ENCODE measurements at places on chromosomes 1 and 21. TPM values are rescaled to one million over a fixed set of nuclear protein-coding genes. Genes with fewer than 3 reads are reported as not detected.

DNA sequence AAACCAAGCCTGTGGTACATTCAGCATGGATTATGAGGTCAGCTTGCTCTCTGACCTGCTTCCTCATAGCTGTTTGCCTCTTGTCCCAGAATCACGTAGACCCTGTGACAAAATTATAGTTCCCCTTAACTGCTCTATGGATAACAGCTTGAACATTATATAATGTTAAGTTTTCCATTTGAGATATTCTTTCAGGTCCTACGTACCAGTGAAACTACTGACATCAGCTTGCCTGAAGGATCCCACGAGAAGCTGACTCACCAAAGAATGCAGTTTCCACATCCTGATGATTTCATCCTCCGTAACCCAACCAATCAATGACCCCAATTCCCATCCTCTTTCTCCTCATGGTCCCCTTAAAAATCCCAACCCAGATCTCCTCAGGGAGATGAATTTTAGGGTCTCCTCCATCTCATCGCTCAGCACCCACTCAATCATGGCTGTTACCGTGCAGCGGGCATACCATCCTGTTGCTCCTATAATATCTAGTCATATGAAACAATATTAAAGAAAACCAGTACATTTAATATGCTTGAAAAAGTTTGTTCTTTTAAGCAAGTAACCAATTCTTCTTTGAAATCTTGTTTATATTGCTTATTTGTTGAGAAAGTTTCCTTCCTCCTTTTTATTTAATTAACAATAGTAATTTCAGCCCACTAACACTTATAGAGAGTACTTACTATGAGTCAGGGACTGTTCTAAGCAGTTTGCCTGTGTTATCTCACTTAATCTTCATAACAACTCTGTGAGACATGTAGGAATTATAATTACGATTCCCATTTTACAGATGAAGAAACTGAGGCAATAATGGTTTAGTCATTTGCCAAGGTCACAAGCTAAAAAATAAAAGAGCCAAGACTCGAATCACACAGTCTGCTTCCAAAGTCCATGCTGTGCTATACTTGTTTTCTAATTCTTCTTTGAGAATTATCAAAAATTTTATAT lies 27.4 kb downstream of the CHML start:
- no peak for DNase-seq

DNA sequence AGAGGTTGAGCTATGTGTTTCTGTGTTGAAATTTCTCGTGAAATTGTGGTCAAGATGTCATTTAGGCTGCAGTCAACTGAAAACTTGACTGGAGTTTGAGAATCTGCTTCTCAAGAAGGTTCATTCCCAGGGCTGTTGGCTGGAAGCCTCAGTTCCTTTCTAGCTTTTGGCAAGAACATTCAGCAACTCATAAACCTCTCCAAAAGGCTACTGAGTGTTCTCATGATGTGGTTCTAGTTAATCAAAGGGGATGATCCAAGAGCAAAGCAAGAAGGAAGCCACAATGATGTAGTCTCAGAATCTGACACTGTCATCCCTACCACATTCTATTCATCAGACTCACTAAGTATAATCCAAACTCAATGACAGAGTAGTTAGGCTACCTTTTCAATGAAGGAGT lies 66.6 kb downstream of the SPATA6 start:
- DNase-seq = no peak

- DNase-seq = no peak
These were observed 17.2 kb downstream of the KAZN start for GRCh38 chr1:14615549-14616218.

- DNase-seq = no peak
These were observed at the start of gene SMPDL3B for GRCh38 chr1:27934818-27935549. TSS of gene SMPDL3B (plus strand) at chr1:27935000. CDS start at chr1:27935184, 184 bp downstream.

GRCh38 chr1:52706941-52707926 lies 9.1 kb upstream of the COA7 start:
- DNase-seq = no peak

DNA sequence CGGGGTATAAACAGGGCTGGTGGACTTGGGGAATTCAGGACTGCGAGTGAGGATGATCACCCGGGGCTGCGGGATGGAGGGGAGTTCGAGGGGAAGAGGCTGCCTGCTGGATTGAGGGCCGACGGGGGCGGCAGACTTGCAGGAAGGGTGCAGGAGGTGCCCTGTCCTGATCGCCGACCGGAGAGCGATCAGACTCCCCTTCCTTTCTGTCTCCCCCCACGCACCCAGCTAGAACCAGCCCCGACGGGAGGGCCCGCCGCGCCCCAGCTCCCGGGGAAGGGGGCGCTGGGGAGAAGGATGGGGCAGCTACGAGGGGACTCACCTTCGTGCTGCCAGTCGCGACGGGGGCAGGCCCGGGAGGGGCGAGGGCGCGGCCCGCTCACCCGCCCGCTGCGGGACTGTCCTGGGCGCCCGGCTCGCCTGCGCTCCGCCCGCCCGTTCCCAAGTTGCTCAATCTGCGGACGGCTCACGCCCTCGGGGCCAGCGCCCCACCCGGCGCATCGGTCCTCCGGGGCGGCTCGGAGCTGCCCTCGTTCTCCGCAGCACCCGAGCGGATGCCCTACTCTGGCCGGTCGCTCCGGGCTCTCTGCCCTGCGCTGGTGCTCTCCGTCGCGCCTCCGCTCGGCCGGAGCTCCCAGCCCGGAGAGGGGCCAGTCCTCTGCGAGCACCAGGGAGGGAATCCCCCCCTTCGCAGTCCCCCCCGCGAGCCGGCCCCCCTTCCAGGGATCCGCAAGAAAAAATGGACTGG lies at the start of gene RSPO1:
Gene RSPO1 (minus strand): TSS at position 649 of the 748 bp plus-strand sequence. CDS start 5,231 bp downstream, outside the sequence.
- no peak for DNase-seq

DNA sequence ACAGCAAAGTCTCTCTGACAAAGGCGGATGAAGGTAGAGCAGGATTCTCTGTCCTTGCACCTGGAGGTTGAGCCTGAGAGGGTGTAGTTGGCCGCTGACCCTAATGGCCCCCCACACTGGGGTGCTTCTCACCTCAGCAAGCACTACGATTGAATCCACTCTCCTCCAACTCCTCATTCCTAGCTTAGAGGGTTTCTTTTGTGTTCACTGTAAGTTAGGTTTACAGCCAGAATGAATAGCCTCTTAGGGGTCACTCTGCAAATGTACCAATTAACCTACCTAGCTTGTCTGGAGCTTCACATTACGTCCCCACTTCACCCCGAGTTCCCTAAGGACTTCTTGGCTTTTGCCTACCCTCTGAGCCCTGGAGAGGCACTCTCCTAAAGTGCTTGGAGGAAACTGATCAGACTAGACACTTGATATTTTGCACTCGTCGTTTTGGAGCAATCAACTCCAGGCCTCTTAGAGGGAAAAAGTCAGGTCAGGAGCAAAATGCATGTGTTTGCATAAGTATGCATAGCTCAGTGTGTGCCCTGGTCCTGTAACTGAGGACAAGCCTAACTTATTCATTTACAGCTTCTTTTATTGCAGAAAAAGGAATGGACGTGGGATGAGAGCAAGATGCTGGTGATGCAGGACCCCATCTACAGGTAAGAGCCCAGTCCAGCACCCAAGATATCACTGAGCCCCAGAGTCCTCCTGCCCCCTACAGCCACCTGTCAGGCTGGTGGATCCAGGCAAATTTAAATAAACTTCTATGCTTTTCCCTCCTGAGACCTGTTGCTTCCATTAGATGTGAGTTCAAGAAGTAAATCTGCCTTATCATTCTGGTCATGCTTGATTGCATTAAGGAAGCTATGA lies 76.4 kb downstream of the SPATA46 start:
- no peak for DNase-seq

- DNase-seq = no peak
These were observed 51.9 kb downstream of the DHX9 start for GRCh38 chr1:182890927-182891610.

DNA sequence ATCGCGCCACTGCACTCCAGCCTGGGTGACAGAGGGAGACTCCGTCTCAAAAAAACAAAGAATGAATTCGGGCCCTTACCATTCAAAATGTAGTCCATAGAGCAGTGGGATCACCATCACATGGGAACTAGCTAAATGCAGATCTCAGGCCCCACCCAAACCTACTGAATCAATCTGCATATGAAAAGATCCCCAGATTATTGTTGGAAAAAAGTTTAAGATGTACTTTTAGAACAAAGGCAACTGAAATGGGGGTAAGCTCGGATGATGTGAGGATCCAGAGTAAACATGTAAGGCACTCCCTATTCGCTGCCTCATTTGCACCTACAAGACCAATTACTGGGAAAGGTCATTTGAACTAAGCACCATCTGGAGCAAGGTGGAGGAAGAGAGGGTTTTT lies 803 bp upstream of the FLAD1 start:
- no peak for DNase-seq

DNA sequence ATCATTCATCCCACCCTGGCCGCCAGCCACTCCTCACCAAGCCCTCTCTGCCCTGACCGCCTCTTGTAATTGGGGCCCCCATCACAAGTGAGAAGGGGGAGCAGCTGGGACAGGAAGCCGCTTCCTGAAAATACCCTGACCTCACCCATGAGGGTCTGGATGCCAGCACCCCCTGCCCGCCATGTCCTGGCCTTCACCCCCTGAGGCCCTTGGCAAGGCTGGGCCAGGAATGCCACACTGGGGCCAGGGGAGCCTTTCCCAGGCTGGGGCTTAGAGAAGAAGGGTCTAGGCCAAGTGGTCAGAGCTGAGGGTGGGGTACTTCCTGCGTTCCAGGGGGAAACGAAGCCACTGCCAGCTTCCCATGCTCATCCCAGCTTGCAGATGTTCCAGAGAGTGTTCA lies 60.5 kb downstream of the TAS1R2 start:
- no peak for DNase-seq

- DNase-seq = peak; percentile 69
These were observed 53.3 kb upstream of the SYT14 start for GRCh38 chr1:209884665-209885117.

DNA sequence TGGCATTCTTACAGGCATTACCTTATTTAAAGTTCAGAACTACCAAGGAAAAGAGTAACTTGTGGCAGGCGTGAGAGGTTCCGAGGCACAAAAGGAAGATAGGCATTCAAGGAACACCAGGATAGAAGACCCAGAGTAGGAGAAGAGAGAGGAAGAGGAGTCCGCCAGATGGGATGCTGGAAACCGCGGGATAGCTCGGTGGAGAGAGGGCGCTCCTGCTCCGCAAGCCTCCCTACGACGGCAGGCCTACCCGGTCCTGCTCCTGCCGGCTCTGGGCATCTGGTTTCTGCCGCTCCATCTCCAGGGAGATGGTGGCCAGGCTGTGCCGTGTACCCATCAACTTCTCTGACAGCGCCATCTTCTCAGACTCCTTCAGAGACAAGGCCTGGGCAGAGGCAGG lies 5.4 kb upstream of the NBPF1 start:
- no peak for DNase-seq

GRCh38 chr1:178694923-178695525 lies 30.0 kb upstream of the RALGPS2 start:
- no peak for DNase-seq

DNA sequence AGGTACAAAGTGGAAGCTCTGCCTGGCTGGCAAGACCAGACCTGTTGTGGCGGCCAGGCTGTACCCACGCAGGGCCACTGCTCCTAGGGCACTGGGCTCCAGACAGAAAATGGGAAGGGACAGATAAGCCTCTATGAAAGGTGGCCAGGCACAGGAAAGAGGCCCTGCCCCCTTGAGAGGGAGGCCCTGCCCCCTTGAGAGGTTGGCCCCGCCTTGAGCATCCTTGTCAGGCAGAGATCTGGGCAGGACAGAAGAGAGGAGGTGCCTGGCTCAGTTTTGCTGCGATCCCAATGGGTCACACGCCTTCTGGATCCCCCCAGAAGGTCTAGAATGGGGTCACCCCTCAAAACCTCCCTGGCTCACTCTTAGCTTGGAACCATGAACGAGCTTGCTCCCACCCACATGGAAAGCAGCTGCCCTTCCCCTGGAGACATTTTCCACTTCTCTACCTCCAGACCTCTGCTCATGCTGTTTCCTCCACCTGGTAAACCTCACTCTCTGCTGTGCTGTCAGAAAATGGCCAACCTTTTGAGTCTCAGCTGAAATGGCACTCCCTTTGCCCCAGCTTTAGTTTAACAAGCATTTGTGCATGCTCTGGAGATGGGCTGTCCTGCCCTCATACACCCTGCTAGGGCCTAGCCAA lies 17.5 kb upstream of the ECE1 start:
- DNase-seq = no peak

DNA sequence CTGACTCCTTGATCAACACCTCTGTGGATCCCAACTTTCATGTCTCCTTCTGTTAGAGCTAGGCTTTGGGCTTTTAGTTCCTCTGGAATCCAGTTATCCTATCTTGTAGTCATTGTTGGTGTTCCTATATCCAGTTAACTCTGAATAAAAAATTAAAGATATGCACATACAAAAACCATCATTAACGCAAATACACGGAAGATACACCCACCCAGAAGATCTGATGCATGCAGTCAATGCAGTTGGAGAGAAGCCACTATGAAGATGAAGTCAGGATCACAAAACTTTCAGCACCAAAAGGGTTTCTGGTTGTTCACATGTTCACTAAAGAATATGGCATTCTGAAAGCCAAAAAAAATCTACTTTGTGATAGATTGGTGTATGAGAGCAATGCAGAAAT lies 123.6 kb upstream of the LHX8 start:
- DNase-seq = no peak

DNA sequence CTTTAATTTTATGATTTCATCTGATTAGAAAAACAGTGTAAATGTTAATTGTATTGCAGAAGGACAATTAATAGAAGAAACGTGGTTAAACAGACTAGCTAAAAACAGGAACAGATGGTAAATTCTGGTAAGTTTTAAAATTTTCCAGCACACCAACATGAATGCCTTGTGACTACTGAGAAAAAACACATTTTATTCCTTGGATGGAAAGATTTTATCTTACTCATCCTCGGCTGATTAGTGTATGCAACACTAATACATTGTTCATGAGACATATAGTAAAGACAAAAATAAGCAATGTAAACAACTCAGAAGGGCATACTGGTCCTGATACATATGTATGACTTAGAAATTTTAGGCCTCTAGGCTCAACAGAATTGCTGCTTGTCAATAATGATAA lies 4.9 kb upstream of the AK5 start:
- no peak for DNase-seq

DNA sequence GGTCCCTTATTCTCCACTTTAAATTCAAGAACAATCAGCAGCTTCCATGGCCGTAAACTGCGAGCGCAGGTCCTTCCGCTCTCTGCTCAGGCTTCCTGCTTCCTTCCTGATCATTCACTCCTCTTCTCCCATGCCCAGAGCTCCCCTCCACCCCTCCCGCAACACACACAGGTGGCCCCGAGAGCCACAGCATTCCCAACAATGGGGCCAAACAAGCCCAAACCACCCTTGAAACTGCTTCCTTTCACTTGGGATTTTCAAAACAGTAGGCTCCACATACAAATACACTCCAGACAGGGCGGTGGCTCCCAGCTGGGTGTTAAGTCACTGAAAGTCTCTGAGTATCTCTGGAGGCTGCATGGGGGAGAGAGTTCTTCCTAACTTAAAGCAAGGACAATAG lies 11.4 kb downstream of the FAM89A start:
- no peak for DNase-seq

GRCh38 chr1:33128781-33129180 lies 47.8 kb downstream of the AZIN2 start:
- DNase-seq = no peak

GRCh38 chr1:41900603-41901444 lies 17.9 kb downstream of the HIVEP3 start:
- DNase-seq = no peak

- DNase-seq = no peak
These were observed 150.8 kb upstream of the PTGFR start for GRCh38 chr1:78340006-78340405.

The OR2G6 gene
- not detected for total RNA-seq

The TTC22 gene
- total RNA-seq = not detected

The TCHHL1 gene
- not detected for total RNA-seq

The ADORA1 gene
- total RNA-seq = 2.0 TPM

The OR6N2 gene
- total RNA-seq = not detected

The HMGCS2 gene
- total RNA-seq = 6.8 TPM

The HOOK1 gene
- total RNA-seq = not detected

The ERICH3 gene
- total RNA-seq = not detected

The SPOCD1 gene
- total RNA-seq = 30.7 TPM

The CCDC27 gene
- total RNA-seq = not detected
